ENCODE measurements at places on chromosomes 1 and 21. TPM values are rescaled to one million over a fixed set of nuclear protein-coding genes. Genes with fewer than 3 reads are reported as not detected.

The FCRLA gene
- 5.0 TPM for total RNA-seq

The HENMT1 gene
- 27.6 TPM for total RNA-seq

DNA sequence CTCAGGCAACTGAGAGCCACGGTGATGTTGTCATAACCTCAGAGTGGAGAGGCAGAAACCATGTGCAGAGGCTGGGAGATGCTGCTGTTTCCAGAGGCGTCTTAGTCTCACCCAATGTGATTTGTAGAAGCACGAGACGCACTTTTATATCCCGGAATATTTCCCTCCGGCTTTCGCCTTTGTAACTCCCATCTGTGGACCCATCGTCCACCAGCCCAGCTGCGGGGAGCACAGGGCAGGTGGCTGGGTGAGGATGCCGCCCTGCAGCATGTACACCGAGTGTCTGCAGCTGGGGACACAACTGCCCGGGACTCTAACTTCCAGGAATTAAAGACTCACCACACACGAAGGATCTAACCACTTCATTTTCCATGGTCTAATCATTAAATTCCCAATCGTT is 43.5 kb downstream of the UBASH3A start:
- no peak overlapping the region for H3K4me3 ChIP-seq
- no peak for DNase-seq
- peaks cover 28% of the 10 kb centered on the region for H3K4me1 ChIP-seq
- no peaks in the 10 kb centered on the region for H3K36me3 ChIP-seq
- H3K27me3 ChIP-seq, result no peaks in the 10 kb centered on the region

GRCh38 chr1:42921769-42922168 is 36.9 kb downstream of the SLC2A1 start:
- no peak overlapping the region for H3K27ac ChIP-seq
- no peak for DNase-seq
- peaks cover 14% of the 10 kb centered on the region for H3K4me1 ChIP-seq
- H3K36me3 ChIP-seq, result peaks cover 2% of the 10 kb centered on the region

GRCh38 chr21:46454634-46455390 is 3.9 kb upstream of the DIP2A start:
- H3K27ac ChIP-seq, result no peak overlapping the region
- no peak for DNase-seq
- no peak overlapping the region for H3K4me3 ChIP-seq
- no peaks in the 10 kb centered on the region for H3K27me3 ChIP-seq
- H3K36me3 ChIP-seq, result peaks cover 19% of the 10 kb centered on the region
- H3K4me1 ChIP-seq, result peaks cover 13% of the 10 kb centered on the region

GRCh38 chr1:174800216-174800851 is 199.4 kb upstream of the CACYBP start:
- no peaks in the 10 kb centered on the region for H3K27me3 ChIP-seq
- H3K4me1 ChIP-seq, result peaks cover 10% of the 10 kb centered on the region
- DNase-seq, result peak; percentile 3
- no peaks in the 10 kb centered on the region for H3K36me3 ChIP-seq

GRCh38 chr1:43034778-43035177 is 76.1 kb upstream of the SLC2A1 start:
- no peaks in the 10 kb centered on the region for H3K36me3 ChIP-seq
- peak overlapping the region; percentile 94 for H3K27ac ChIP-seq
- peak overlapping the region; percentile 82 for H3K4me3 ChIP-seq
- H3K4me1 ChIP-seq, result peaks cover 26% of the 10 kb centered on the region

DNA sequence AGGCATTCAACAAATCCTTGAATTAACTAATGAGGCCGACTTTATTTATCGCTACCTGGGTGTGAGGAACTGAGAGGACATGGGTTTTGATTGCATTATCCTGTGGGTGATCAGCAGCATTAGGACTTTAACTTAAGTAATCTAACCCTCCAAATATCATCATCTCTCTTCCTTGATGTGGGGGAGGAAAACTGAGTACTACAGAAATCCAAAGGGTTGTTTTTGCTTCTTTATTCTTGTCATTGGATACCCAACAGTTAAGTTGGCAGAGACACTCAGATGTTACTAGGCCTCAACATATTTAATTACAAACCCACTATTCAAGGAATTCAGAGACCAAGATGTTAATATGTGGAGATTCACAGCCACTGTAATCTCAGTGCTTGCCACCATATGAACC is 97.4 kb upstream of the ST6GALNAC5 start:
- peaks cover 35% of the 10 kb centered on the region for H3K27me3 ChIP-seq
- no peaks in the 10 kb centered on the region for H3K4me1 ChIP-seq
- no peak overlapping the region for H3K4me3 ChIP-seq
- no peak for DNase-seq
- H3K27ac ChIP-seq, result no peak overlapping the region

DNA sequence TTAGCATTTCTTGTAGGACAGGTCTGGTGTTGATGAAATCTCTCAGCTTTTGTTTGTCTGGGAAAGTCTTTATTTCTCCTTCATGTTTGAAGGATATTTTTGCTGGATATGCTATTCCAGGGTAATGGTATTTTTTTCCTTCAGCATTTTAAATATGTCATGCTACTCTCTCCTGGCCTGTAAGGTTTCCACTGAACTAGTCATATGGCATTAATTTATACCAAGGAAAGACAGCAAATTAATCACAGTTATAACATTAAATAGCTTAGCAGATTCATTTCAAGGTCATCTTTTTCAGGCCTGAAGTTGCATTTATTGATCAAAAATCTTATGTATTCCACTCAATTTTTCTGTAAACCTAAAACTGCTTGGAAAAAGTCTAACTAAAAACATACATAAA is 54.9 kb downstream of the AK5 start:
- H3K36me3 ChIP-seq, result peaks cover 53% of the 10 kb centered on the region
- no peak overlapping the region for H3K27ac ChIP-seq
- no peak for DNase-seq
- H3K4me1 ChIP-seq, result peaks cover 7% of the 10 kb centered on the region
- H3K4me3 ChIP-seq, result no peak overlapping the region

- DNase-seq, result no peak
- H3K27ac ChIP-seq, result no peak overlapping the region
- peaks cover 52% of the 10 kb centered on the region for H3K27me3 ChIP-seq
- H3K4me3 ChIP-seq, result no peak overlapping the region
- H3K4me1 ChIP-seq, result no peaks in the 10 kb centered on the region
These were observed 51.2 kb downstream of the GORAB start for GRCh38 chr1:170583186-170583585.

DNA sequence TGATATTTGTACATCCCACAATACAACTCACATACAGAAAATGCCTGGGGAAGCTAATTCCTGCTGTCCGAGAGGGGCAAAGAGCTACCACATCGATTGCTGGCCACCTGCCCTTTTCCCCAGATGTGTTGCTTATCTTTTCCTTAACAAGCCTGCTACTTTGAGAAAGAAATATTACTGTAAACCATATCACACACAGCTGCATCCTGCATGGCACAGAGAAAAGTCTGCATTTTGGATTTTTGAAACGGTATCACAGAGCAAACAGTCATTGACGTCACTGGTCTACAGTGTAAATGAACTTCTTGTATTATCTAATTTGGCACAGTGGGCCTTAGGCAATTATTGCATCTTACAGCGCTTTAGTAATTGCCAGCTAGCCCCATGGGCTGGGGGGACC is 164.7 kb downstream of the CLIC6 start:
- no peak overlapping the region for H3K27ac ChIP-seq
- DNase-seq, result no peak
- H3K36me3 ChIP-seq, result peaks cover 62% of the 10 kb centered on the region
- H3K4me1 ChIP-seq, result peaks cover 33% of the 10 kb centered on the region
- H3K4me3 ChIP-seq, result no peak overlapping the region
- no peaks in the 10 kb centered on the region for H3K27me3 ChIP-seq

GRCh38 chr1:153439273-153439672 is 21.2 kb downstream of the S100A7 start:
- no peaks in the 10 kb centered on the region for H3K36me3 ChIP-seq
- H3K27me3 ChIP-seq, result peaks cover 11% of the 10 kb centered on the region
- H3K27ac ChIP-seq, result no peak overlapping the region
- no peak overlapping the region for H3K4me3 ChIP-seq
- no peak for DNase-seq

- peaks cover 4% of the 10 kb centered on the region for H3K27me3 ChIP-seq
- no peak for DNase-seq
- no peaks in the 10 kb centered on the region for H3K4me1 ChIP-seq
- H3K36me3 ChIP-seq, result peaks cover 2% of the 10 kb centered on the region
- no peak overlapping the region for H3K4me3 ChIP-seq
These were observed 233.2 kb upstream of the PBX1 start for GRCh38 chr1:164325786-164326185.

DNA sequence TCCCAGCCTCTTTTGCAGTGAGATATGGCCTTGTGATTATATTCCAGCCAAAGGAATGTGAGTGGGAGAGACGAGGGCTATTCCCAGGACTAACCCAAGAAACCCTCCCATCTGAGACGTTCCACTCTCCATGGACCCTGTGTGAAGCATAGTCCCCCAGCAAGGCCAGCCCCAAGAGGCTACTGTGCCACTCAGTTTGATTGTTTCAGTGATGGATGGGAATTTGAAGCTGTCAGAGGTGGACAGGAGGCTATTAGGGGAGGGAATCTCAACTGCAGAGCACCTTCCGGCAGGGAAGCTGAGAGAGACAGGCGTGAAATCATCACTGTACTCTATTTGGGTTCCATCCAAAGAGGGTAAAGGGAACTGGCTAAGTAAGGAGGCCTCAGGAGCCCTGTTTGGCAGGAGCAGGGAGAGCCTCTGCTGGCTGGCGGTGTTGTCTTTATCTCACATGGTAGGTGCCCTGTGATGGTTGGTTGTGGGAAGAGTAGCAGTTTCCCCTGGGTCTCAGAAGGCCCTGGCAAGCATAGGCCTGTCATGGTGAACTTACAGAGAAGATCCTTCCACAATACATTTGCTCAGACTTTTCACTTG is 3.4 kb upstream of the TEX35 start:
- no peaks in the 10 kb centered on the region for H3K27me3 ChIP-seq
- no peak overlapping the region for H3K27ac ChIP-seq
- H3K36me3 ChIP-seq, result no peaks in the 10 kb centered on the region

Data from naive thymus-derived CD8-positive, alpha-beta T cell (primary cell).